GM12864 (cell line): ENCODE measurements at places on chromosomes 1 and 21.

- no peak for DNase-seq
Measured at GRCh38 chr1:185656663-185657062, 77.5 kb upstream of the HMCN1 start.

DNA sequence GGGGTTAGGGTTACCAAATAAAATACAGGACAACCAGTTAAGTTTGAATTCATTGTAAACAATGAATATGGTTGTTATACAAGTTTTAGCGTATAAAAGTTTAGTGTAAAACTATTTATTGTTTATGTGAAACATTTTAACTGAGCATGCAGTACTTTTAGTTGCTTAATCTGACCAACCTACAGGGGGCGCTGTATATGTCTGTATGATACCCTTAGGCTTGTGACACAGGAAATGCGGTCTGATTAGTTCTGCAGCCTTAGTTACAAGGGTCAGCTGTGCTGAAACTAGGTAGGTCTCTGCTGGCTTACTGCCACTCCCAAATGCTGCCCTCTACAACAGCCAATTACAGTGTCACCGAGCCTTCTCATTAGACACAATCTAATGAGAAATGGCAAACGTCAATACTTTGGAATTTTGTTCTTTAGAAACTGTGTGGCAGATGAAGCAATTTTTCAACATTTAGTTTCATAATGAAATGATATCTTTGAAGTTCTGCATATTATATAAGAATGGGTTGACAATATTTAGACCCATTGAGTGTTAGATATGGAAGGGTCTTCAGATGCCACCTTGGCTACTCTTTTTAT lies 56.2 kb downstream of the NTNG1 start:
- DNase-seq, result peak; percentile 61

DNA sequence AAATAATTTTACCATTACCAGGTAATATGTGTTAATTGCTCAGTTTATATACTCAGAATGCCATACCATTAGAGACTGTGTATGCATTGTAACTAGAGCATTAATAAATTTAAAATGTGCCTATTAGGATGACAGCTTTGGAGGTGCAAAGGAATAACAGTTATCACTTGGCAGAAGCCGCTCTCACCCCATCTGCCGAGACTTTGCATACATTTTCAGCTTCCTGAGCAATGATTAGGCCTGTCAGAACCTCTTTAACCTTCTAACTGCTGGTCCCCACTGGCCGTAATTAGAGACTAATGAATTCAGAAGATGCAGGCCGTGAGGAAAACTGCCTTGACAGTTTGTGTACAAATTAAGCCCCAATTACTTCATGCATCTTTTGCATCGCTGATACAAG lies 158.0 kb upstream of the PROX1 start:
- DNase-seq, result no peak

DNA sequence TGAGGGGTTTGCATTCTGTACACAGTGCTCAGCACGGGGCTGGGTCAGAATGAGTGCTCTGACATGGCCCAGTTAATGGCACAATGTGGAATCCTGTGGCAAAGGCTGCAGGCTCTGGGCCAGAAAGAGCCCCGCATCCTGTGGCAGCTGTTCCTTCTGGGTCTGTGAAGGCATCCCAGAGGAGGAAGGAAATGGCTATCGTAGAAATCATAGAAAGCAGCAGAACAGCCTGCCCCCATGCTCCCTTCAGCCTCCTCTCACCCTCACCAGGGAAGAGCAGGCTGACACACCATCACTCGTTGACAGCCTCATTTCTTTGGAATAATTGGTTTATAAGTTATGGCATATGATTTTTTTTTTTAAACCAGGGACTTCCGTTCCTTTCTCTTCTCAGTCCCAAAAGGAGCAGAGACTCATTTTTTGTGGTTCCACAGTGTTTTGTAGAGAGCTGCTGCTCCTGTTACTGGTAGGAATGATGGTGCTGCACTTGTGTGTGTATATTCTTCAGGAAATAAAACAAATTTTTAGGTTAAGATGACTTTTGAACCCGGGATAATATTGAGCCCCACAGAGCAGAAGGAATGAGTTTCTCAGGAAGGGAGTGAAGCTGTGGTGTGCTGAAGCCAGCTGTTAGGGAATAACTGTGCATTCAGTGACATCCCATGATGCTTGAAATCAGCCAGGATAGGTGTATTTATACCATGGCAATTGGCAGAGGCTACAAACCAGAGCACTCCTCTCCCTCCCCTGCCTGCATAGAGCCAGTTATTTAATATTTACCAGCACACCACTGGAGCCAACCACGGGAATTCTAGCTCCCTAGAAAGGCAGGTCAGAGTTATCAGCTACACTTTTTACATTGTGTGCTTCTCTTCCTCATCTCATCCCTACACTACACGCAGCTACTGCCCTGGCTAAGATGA lies 32.0 kb downstream of the PLXNA2 start:
- DNase-seq, result no peak

DNA sequence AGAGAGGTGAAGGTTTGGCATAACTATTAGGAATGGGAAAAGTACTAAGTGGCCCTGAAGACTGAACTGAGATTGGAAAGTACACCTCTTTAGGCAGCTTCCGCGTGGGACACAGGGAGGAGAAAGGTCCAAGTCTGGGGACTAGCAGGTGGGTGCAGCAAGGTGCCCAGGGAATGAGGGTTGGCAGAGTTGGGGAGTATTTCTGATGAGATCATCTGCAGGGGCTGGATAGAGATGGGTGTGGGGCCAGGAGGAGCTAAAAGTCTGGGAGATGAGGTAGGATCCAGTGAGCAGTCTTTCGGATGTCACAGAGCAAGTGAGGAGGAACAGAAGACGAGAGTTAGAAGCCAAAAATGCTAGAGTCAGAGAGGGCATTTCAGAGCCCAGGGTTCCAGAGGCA lies 36.1 kb downstream of the CDCA8 start:
- no peak for DNase-seq

- DNase-seq, result no peak
Measured at GRCh38 chr1:206790502-206791250, 18.4 kb upstream of the IL10 start.

GRCh38 chr21:45575993-45576837 lies 34.0 kb upstream of the SLC19A1 start:
- DNase-seq, result no peak

DNA sequence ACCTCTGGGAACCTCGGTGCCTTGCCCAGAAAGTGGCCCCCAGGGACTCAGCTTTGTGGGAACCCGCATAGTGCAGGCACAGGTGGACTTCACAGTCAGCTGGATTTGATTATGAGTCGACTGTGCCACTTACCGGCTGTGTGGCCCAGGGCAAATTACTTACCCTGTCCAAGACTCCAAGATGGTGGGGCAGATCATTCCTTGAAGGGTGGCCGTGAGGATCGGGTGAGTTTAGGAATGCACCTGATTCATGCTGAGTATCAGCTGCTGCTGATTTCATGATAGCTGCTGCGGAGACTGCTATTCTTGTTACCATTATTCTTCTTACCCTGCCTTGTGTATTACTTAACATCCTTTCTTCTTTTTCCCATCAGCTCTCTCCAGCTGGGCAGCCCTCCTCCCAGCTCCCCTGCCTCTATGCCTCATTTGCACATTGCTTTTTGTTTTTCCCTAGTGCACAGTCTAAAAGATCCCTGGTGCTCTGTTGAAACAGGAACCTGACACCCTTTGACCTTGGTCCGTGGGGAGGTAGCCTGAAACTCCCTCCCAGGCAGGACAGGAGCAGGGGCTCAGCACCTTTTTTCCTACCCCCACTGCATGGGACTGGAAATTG lies 40.5 kb upstream of the FHAD1 start:
- DNase-seq, result no peak

DNA sequence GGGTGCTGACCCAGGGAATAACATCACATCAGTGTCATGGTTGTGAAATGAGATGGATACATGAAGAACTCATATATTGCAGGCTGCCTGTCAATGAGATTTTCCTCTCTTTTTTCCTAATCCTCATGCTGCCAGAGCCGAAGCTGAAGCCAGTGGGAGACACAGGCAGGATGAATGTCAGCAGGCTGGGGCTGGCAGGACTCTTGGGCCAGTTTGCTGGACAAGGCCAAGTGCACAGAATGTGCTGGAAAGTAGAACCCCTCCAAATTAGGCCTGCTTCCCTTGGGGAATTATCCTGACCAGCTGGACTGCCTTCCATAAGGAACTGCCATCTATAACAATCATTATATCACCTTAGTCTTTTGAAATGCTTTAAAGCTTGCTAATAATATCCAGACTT lies 31.4 kb downstream of the SLC44A3 start:
- DNase-seq, result no peak

- no peak for DNase-seq
Measured at GRCh38 chr1:209062863-209063262, 520.7 kb upstream of the CAMK1G start.

- DNase-seq, result peak; percentile 83
Measured at GRCh38 chr1:50873458-50874187, 86.4 kb downstream of the FAF1 start.

GRCh38 chr1:231278100-231278790 lies 37.2 kb downstream of the GNPAT start:
- DNase-seq, result no peak

DNA sequence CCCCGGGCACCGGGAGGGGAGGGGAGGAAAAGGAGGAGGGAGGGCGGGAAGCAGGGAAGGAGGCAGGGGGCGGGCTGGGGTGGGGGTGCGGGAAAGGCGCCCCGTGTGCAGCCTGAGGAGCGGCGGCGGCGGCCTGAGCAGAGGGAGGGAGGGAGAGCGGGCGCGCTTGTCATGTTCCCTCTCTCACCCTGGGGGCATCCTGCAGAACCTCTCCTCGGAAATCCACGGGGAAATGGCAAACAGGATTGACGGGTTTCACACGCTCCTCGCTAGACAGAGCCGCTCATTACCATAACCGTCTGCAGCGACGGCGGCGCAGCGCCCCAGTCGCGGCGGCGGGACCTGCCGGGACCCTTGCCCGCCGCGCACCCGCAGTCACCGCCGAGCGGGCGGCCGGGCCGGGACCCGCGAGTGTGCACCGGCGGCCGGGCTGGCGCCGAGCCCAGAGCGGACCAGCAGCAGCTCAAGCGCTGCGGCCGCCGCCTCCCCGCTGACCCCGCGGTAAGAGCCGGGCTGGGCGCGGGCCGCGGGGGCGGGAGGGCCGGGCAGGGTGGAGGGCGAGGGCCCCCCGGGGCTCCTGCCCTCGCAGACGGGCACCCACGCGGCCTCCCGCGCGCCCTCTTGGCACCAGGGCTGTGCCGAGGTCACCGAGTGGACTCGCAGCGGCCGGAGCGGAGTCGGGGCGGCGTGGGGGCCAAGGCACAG lies at the start of gene SERTAD4:
Gene SERTAD4, plus strand, starts transcription at position 286 of the 705 bp plus-strand sequence. CDS start 5,165 bp downstream, outside the sequence.
- no peak for DNase-seq

GRCh38 chr1:25065321-25065721 lies 135.2 kb upstream of the RUNX3 start:
- no peak for DNase-seq

- no peak for DNase-seq
Measured at GRCh38 chr1:110498270-110498669, 20.7 kb downstream of the KCNA10 start.

GRCh38 chr1:87046951-87047350 lies 132.5 kb downstream of the HS2ST1 start:
- no peak for DNase-seq

DNA sequence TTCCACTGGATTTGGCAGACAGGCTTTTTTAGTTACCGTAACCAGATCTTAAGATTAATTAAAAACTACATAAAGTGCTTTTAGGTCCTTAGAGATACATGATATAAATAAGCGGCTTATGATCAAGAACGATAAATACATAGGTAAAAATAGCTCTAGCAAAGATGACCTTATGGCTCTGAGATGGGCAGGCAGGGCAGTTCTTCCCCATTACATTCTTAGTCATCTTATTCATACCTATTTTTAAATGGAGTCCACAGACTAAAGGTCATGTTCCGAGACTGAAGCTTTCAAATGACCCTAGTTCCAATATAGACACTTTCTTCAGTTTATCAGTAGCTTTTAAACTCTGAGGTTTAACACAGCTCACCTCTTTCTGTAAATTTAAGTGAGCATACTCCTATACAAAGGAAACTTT lies 4.3 kb downstream of the MCL1 start:
- DNase-seq, result no peak

DNA sequence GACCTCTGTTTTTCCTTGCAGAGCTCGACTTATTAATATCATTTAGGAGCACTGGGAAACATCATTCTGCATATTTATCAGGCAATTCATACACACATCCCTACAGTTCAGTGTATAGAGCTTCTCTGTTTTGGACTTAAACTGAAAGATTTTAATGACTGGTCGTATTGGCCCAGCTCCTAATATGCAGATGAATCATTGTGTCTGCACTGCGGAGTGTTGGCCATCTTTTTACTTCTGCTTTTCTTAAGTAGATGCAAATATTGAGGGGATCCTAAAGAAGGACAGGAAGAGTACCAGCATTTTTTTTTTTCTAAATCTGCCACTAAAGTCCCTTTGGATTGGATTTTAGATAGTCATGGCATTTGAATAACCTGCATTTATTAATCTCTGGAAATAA lies 154.8 kb downstream of the BACH1 start:
- peak; percentile 12 for DNase-seq

- no peak for DNase-seq
Measured at GRCh38 chr21:33412832-33413519, 9.8 kb downstream of the IFNGR2 start.

GRCh38 chr1:241482761-241483250 lies 36.7 kb downstream of the FH start:
- no peak for DNase-seq

DNA sequence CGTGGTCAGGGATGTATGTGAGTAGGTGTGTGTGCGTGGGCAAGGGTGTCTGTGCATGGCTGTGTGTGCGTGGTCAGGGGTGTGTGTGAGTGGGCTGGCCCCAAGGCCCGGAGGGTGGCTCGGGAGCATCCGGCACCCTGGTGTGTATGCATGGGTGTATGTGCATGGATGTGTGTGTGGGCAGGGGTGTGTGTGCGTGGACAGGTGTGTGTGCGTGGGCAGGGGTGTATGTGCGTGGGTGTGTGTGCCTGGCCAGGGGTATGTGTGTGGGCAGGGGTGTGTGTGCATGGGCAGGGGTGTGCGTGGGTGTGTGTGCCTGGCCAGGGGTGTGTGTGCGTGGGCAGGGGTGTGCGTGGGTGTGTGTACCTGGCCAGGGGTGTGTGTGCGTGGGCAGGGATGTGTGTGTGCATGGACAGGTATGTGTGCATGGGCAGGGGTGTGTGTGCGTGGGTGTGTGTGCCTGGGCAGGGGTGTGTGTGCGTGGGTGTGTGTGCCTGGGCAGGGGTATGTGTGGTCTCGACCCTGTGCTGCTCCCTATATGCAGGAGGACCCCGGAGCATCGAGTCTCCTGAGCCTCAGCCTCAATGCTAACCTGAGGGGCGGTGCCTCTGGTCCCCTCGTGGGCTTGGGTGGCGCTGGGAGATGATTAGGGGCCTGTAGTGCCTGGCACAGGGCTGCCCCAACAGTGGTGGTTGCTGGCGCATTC lies 16.3 kb downstream of the ARHGEF16 start:
- DNase-seq, result no peak
